ENCODE measurements at places on chromosomes 2 and 18.

- H3K4me1 ChIP-seq = no peaks in the 10 kb centered on the region
- no peak for DNase-seq
- H3K36me3 ChIP-seq = no peaks in the 10 kb centered on the region
- H3K4me3 ChIP-seq = no peak overlapping the region
These were observed 261.8 kb downstream of the ERBB4 start for GRCh38 chr2:212276813-212277212.

DNA sequence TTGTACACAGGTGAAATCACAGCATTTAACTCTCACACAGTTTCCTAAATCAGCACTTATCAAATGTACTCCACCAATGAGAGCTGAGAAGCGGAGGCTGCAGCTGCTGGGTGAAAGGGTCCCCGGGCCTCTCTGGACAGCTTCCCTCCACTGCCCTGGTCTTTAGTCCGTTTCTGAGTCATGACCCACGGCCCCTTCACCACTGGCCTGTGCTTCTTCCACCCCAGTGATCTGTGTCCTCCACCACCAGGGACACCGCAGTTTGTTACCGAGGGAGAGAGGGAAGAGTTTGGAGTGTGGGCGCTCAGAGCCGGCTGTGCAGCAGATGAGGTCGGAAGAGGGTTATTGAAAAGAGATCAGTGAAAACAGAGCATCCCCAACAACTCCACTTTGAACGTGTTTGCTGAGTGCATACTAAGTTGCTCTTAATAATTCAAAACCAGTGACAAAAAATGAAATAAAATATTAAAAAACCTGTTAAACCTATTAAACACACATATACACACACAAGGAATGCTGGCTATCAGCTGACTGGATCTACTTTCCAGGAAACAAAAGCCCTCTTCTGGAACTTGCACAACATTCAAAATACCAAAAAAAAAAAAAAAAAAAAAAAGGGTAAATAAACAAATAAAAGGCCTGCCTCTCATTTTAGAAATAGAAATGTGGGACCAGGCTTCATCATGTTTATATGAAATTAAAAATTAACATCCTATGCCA lies 54.1 kb downstream of the PXDN start:
- DNase-seq = no peak
- no peak overlapping the region for H3K27ac ChIP-seq

DNA sequence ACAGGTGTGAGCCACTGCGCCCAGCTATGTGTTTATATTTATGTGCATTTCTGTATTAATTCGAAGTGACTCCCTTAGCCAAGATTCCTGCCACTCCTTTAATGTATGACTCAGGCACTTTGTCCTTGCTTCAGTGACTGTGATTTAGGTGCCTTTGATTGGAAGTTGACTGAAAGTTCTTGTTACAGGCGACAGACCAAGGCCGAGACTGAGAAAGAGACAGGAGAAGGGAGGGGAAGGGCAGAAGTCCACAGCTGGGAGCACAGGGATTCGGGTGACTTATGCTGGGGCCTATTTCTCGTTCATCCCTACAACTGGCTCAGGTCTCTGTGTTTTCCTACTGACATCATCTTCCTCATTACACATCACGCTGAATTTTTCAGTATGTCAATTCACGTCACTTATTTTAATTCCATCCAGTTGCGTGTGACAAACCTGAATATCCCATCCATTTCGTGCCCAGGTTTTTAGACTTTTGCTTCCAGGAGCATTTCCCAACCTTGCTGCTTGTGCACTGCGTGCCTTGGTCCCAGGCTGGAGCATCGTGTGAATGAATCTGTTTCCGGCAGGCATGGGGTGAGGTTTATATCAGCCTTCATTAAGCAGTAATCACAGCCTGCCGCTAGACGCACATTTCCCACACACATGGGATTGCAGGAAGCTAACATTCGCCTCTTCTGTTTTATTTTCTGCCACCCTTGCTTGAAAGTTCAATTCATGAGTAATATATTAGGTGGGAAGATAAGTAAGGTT lies 42.4 kb downstream of the TMEM18 start:
- no peaks in the 10 kb centered on the region for H3K27me3 ChIP-seq
- no peak for DNase-seq
- H3K4me1 ChIP-seq = peaks cover 10% of the 10 kb centered on the region
- no peak overlapping the region for H3K27ac ChIP-seq
- no peak overlapping the region for H3K4me3 ChIP-seq

DNA sequence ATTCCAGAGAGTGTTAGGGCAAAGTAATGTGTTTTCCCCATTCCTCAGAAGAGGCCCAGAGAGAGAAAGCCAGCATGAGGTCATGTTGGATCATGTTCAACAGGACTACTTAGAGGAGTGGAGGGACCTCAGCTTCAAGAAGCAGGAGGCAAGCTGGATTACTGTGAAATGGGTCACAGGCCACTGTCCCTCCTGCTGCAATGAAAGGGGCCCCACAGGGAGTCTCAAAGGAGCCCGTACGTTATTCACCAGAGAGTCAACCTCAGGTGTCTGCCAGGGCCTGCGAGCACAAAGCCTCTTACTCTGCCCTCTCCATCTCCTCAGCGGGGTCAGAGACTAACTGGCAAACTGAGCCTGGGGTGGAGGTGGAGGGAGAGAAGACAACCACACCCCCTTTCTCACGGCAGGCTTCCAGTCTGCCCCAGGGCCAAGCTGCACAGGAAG lies 27.2 kb upstream of the ACYP2 start:
- no peak for DNase-seq
- H3K27me3 ChIP-seq = no peaks in the 10 kb centered on the region
- no peaks in the 10 kb centered on the region for H3K4me1 ChIP-seq

DNA sequence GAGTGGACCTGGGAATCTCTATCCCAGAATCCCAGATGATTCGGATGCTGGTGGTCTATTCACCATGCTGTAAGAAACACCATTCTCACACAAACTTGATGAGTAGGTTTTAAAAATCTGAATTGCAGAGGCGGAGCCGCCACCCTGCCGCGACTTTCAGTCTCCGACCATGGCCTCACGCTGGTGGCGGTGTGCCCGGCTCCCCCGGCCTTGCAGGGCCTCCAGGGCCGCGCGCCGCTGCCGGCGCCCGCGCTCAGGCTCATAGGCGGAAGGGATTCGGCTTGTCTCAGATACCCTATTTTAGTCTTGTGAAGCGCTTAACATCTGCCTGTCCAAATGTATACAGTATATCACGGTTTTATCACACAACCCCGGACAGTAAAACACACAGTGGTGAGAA lies 2.6 kb upstream of the PPM1B start:
- no peaks in the 10 kb centered on the region for H3K27me3 ChIP-seq
- DNase-seq = no peak
- no peaks in the 10 kb centered on the region for H3K36me3 ChIP-seq

All from left lung (tissue), 14 donors.